ENCODE measurements at places on chromosomes 6 and 20.

DNA sequence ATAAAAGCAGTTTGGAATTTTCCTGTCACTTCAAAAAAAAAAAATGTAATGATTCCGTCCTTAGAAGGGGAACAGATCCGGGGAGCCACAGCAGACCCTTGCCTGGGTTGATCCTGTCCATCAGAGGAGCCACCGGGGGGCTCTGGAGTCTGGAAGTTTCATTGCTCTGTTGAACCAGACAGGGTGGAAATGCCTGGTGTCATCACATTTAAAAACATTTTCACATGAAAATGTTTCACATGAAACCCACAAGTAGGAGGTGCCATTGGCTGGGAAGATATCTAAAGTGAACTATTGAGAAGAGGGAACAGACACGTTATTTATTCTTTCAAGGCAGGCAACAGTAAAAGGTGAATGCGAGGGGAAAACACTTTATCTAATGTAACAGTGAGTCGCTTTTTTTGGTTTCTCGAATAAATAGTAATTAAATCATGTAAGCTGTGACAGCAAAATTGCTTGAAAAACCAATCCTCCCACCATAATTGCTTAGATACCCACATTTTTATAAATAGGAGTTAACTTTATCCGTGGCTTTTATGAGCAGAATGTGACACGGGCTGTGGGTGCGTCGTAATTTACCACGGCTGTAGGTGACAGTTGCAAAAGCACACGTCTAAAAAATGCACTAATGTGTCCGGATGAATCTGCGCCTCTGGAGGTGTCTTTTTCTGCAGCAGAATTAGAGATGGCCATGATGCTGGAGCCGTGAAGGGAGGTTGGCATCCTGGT, 323.4 kb downstream of the TAF4 start:
- no peak for DNase-seq

DNA sequence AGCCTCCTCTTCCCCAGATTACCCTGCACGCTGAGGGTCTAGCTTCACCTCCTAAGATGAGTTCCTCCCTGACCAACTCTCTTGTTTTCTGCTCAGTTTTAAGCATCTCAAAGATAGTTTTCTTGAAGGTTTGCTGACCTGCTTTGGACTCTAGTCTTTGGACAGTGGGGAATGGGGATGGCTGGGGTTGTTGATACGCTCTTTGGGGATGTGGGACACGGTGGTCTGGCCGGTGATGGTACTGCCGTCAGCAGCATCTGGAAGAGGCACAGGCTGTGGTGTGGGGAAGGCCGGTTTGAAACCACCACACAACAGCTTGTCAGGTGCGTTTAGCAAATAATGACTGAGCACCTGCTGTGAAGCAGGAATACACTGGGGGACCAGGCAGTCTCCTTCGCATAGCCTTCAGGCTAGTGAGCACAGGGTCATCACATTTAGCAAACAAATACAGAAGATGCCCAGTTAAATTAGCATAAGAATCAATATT, 94.1 kb downstream of the TMEM242 start:
- no peak for DNase-seq

DNA sequence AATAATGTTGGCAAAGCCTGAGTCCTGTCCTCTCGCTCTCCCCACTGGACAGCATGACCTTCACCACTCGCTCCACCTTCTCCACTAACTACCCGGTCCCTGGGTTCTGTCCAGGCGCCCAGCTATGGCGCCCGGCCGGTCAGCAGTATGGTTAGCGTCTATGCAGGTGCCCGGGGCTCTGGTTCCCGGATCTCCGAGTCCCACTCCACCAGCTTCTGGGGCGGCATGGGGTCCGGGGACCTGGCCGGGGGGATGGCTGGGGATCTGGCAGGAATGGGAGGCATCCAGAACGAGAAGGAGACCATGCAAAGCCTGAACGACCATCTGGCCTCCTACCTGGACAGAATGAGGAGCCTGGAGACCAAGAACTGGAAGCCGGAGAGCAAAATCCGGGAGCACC, 20.5 kb downstream of the RNF114 start:
- DNase-seq: no peak

- no peak for DNase-seq
Measured at GRCh38 chr6:30726506-30727413, 6.6 kb downstream of the TUBB start.

DNA sequence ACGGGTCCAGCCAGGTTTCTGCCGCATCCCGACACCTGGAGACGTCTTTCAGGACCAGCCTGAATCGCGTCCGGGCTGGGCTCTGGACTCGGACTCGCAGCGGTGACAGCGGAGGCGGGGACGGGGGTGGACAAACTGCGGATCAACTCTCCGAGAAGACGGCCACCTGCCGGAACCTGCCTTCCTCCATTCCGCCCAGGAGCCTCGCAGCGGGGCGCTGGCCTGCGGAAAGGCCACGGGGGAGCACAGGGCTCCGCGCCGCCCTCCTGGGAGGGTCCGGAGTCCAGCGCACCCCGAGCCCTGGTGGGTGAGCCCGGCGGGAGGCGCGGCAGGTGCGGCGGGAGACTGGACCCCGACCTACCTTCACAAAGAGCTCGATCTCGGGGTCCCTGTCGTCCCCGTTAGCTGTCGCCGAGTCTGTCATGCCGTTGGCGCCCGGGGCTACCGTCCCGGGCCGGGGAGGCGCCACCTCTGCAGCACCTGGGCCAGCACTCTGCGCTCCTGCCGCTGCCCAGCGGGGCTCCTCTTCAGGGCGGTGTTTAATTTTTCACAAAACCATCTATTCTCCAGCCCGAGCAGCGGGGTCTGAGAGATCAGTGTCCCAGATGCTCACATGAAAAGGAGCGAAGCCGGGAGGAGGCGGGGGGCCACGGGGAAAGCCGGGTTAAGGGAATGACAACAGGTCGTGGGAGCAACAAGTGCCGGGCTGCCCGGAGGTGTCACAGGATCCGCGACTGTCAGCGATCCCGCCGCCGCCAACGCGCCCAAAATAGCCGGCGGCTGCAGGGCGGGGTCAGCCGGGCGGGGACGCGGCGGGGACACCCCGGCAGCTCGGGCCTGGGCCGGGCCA, at the start of gene CLIC5:
CLIC5 (minus strand) TSS at position 742 of the 850 bp plus-strand sequence; CDS start at position 424, 318 bp downstream.
- DNase-seq: peak; percentile 70

GRCh38 chr6:136181512-136181833, 68.6 kb downstream of the MTFR2 start:
- DNase-seq: no peak

GRCh38 chr6:73017476-73017875, 207.8 kb downstream of the KHDC1L start:
- DNase-seq: no peak

- no peak for DNase-seq
Measured at GRCh38 chr20:21202259-21202658, 76.4 kb downstream of the KIZ start.

DNA sequence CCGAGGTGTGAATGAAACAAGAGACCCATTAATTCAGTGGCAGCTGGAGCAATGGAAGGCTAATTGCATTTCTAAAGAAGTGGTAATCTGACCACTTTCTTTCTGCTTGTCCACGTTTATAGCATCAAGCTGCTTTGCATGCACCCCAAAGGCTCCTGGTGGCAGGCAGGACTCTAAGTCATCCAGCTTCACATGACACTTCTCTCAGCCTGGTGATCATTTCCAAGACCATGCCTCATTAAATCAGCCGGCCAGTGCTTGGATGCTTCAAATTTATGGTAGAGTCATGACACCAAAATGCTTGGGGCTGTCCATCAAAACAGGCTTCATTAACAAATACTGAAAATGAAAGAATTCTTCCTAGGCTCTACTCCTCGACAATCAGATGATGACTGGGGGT, 614.9 kb downstream of the DOK5 start:
- no peak for DNase-seq

DNA sequence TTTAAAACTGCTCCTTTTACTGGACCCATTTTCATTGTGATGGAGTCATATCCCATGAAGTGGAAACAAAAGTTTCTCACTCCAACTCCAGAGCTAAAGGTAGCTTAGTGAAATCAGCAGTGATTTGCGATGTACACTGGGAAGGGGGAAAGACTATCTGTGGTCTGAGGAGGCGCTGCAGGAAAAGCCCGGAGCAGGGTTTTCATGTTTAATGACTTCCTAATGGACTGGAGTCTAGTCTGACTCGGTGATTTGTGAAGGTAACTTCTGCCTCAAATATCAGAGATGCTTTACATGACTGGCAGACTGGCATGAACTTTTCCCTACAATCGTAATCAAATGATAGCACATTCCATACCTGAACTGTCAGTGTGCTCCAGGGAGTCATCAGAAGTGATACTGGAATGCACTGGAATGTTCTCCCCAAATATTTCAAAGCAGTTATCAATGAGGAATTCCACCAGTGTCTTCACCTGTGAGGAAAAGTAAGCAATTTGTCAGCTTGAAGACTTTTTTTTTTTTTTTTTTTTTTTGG, 7.0 kb downstream of the TAGAP start:
- DNase-seq: no peak

DNA sequence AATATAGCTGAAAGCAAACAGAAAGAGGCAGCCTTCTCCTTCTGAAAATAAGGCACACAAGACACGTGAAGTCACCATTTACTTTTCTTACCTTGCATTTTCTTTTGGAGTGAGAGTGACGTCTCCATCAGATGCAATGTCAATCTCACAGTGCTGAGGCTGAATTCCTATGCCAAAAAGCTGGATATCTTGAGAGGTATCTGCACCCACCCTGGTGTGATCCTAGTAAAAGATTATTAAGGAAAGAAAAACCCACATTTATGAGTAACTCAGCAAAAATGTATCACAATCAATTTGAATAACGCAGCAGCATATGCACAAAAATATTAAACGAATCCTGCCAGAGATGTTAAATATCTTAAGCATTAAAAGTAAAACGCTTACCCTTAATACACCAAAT, 121.4 kb upstream of the NUP153 start:
- no peak for DNase-seq

DNA sequence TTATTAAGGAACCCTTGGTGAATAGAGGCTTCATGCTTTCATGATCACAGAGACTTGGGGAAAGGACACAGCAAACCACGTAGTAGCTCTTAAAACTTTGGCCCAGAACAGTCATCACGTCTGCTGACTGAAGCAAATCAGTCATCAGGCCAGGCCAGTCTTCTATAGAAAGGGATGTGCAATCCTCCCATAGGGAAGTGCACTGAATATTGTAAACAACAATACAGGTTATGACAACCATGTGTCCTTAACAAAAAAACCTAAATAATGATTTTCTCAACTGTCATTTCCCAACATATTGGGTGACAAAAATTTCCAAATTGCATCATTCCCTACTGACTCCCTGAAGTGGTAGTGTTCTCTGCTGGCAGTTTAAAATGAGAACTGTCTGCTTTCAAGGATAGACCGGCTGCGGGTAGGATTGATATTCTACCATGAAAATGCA, 388.2 kb upstream of the CITED2 start:
- DNase-seq: no peak

DNA sequence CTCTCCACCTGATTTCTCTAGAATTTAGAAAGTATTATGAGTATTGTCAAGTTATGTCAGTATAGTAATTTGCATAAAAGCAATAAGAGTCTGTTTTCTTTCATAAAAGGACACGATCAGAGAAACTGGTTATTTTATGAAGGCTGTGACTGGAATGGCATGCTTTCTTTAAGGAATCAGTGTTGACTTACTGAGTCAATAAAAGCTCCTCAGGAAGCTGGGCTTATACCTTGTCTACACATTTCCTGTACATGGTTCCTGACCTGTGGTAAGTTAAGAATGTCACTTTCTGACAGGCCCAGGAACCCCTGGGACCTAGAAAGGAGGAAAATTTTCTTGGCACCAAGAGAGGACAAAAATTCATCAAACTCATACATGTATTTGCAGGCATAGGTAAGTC, 1224.0 kb upstream of the ADGRB3 start:
- DNase-seq: no peak

DNA sequence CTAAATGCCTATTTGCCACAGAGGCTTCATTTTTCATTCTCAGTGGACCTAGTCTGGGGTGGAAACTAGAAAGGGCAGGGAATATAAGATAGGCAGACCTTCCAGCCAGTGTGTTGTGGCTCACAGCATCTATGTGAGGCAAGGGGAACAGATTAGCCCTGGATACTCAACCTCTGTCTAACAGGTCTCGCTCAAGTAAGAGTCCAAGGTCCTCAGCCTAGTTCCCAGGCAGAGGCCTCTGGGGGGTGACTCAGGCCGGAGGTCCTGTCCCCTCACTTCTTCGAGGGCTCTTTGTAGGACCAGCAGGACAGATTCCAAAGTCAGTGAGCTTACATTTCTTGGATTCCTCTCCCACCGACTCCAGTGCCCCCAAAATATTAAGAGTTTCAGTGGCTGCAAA, 106.6 kb downstream of the ZMYND8 start:
- no peak for DNase-seq

DNA sequence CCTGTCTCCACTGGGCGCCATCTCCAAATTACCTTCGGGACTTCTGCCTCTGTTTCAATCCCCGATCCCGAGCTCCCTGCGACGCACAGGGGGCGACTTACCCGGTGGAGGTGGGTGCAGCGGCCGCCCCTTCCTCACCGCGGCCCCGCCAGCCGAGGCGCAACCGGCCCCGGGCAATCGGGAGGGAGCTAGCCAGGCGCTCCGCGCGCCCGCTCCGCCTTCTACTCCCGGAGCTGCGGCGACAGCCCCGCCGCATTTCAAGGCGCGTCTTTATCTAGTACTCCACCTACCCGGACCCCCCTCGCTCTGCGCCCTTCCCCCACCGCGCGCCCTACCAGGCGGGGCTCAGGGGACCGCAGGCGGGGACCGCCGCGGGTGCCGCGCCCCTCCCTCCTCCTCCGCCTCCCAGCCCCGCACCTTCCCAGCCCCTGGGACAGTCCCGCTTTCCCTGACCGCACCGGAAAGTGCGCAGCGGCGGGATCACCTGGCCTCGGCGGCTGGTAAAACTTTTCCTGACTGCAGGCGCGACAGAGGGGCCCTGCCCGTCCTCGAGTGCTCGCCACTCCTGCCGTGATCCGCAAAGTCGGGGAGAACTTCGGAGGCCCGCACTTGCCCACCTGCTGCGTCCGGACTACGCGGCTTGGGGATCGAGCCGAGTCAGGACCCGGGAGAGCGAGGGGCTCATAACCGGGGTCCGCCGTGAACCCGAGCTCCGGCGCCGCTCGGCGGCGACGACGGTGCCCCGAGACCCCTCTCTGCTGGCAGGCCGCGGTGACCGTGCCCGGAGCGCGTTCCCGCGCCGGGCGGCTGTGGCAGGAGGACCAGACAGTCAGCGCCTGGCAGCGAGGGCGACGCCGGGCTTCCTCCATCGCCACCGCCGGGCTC, 8.0 kb upstream of the NKX2-2 start:
- DNase-seq: peak; percentile 32

DNA sequence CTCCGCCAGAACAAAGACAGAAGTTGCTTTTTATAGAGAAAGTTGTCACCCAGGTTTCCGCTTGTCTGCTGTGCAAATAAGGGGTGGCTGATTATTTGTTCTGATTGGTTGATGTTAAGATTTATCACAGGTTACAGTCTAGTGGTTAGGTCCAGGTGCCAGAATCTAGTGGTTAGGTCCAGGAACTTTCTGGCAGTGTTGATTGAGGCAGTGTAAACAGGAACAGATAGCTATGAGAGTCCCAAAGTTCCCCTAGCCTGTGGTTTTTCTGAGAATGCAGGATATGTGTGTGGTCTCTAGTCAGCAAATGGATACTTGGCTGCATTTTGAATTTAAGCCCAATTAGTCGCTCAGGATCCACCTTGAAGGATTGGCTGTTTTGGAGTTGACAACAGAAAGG, 148.0 kb downstream of the TMEM200A start:
- peak; percentile 14 for DNase-seq

- no peak for DNase-seq
Measured at GRCh38 chr6:79305020-79305419, 70.5 kb upstream of the HMGN3 start.

Measured in GM20000 (cell line).